Naive thymus-derived CD4-positive, alpha-beta T cell (primary cell): ENCODE measurements at places on chromosomes 5 and 9. TPM values are rescaled to one million over a fixed set of nuclear protein-coding genes. Genes with fewer than 3 reads are reported as not detected.

DNA sequence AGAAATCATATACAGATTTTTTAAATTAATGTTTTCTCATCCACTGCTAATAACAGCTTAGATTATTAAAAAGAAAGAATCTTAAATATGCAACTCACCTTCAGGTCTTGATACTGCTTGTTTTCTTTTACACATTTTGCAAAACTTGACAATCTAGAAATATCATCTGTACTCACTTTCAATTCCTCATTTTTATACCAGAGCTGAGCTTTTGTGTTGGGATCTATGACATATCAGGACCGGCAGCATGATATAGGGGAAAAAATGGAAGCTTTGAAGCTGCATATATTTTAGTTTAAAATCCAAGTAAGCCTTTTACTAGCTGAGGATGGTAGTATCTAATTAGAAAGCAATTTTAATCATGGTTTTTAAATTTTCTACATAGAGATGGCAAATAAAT is 75.7 kb upstream of the SMARCA2 start:
- no peak for DNase-seq

DNA sequence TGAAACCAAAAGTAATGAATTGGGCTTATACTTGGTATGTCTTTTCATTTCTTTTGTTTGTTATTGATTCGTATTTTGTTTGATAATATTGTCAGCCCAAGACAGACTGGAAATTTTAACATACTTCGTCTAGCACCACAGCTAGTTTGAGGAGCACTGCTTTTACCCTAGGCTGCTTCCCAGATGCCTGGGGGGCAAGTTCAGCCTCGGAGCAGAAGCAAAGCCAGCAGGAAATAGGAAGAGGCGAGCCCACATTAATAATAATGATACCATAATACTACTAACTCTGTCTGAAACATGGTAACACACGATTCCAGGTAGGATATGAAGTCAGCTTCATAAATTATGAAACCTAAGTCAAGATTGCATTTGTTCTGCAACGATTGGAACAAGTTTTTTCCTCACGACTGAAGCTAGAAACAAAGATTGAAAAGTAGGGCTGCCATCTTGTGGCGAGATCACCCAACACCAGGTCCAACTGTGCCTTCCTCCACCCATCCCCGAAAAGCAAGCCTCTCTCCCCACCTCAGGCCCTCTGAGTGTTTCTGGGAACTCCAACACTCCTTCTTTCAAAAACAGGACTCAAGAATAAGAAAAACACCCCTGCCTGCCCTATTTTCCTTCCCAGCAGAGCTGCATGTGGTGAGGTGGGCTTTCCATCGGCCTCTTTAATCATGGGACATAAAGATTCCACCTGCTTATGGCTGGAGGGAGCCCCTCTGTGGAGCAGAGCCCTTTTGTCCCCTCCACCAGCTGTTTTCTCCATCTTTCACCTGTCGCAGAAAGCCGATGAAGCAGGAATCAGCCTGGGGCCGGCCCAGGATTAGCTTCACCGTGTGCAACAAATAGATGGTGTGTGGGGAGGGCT is 236.4 kb downstream of the CAAP1 start:
- no peak for DNase-seq

Gene ENC1
- total RNA-seq, result 18.1 TPM

- no peak for DNase-seq
These were observed 852 bp downstream of the ARHGEF37 start for GRCh38 chr5:149581931-149582768.

- no peak for DNase-seq
These were observed 22.8 kb upstream of the CERCAM start for GRCh38 chr9:128397831-128398230.
